Aorta (tissue), 5 donors: ENCODE measurements at places on chromosomes 5 and 9. TPM values are rescaled to one million over a fixed set of nuclear protein-coding genes. Genes with fewer than 3 reads are reported as not detected.
A peak's percentile ranks its signal among the peaks of the same experiment; 100 is the strongest.

ANKRD34B gene
- polyA plus RNA-seq = not detected

FAM221B gene
- polyA plus RNA-seq = not detected

DNA sequence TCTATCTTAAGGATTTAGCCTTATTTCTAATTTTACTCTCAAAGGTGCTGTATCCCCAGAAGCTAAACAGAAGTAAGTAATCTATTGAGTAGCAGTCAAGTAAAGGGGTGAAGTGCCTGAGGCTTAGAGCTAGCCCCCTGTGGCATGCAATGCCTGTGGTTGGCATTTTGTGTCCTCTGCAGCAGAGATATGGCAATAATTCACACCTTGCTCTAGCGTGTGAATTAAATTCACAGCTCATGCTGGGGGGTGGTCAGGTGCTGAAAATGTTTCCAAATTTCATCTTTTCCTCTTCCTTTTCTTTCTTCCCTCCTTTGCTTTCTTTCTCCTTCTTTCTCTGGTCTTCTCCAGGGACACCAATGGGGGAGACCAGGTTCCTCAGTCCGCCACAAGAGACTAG is 262.1 kb downstream of the GABRB2 start:
- DNase-seq = no peak

GRCh38 chr5:51495672-51496071 is 112.4 kb downstream of the ISL1 start:
- no peak for DNase-seq

DNA sequence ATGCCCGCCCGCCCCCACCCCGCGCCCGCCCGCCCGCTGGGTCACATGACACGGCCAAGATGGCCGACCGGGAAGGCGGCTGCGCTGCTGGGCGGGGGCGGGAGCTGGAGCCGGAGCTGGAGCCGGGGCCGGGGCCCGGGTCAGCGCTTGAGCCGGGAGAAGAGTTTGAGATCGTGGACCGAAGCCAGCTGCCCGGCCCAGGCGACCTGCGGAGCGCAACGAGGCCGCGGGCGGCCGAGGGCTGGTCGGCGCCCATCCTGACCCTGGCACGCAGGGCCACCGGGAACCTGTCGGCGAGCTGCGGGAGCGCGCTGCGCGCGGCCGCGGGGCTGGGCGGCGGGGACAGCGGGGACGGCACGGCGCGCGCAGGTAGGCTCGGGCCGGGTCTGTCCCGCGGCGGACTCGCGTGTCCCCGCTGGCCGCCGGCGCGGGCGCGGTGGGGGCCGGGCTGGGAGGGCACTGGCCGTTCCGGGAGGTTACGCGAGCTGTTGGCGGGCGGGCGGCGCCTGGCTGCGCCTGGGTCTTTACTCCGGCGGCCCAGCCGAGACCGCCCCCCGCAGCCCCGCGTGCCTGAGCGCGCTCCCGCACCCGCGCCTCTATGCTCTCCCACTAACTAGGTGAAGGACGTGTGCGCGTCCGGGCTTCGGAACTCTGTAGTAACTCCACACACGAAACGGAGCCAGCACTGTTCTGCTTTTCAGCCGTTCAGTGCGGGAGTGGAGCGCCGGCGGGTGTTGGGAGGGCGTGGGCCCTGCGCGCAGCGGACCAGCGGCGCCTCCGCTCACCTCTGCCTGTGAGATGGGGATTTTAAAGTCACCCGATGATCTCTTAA is at the start of gene RUFY1:
TSS of gene RUFY1 (plus strand) at position 44 of the 832 bp plus-strand sequence. CDS start at position 60, 16 bp downstream.
- peak; percentile 88 for DNase-seq

DNA sequence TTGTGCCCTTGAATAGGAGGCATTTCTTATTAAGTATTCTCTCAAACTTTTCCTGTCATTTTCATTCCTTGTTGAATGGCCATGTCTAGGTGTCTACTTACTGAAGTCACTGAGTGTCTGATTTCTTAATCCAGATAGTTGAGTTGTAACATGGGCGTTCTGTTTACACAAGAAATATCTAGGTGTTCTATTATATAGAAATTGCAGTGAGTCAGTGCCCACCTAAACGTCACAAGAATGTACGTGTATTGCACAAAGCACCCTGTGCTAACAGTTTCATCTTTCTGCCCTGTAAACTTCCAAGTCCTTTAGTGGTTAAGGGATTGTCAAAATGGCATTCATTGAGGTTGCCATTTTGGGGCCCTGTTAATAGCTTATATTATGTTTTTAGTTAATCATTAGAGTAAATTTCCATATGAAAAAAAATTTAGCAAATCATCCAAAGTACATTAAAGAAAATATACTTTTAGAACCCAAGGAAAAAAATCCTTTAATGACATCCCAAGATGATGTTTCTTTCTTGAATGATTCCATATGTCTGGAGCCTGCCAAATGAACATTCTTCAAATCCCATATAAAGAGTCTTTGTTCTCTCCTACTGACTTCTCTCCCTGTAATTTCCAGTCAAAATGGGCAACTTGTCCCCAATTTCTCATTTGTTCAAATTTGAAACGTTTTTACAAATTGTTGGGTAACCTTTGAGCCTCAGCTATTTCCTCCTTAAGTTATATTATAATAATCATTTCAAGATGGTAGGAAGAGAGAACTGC is 114.2 kb downstream of the GOLPH3 start:
- DNase-seq = no peak

GRCh38 chr5:17882760-17883488 is 248.7 kb downstream of the TAF11L14 start:
- no peak for DNase-seq

- no peak for DNase-seq
These were observed 142.5 kb downstream of the SPATA31D1 start for GRCh38 chr9:82131072-82131471.

GRCh38 chr5:154411338-154411737 is 34.5 kb upstream of the SAP30L start:
- no peak for DNase-seq

GRCh38 chr9:107755246-107755645 is 265.7 kb upstream of the KLF4 start:
- no peak for DNase-seq

- DNase-seq = no peak
These were observed 187.2 kb upstream of the CDH10 start for GRCh38 chr5:24831989-24832388.

GRCh38 chr5:50889790-50890189 is 223.4 kb downstream of the PARP8 start:
- DNase-seq = no peak

DNA sequence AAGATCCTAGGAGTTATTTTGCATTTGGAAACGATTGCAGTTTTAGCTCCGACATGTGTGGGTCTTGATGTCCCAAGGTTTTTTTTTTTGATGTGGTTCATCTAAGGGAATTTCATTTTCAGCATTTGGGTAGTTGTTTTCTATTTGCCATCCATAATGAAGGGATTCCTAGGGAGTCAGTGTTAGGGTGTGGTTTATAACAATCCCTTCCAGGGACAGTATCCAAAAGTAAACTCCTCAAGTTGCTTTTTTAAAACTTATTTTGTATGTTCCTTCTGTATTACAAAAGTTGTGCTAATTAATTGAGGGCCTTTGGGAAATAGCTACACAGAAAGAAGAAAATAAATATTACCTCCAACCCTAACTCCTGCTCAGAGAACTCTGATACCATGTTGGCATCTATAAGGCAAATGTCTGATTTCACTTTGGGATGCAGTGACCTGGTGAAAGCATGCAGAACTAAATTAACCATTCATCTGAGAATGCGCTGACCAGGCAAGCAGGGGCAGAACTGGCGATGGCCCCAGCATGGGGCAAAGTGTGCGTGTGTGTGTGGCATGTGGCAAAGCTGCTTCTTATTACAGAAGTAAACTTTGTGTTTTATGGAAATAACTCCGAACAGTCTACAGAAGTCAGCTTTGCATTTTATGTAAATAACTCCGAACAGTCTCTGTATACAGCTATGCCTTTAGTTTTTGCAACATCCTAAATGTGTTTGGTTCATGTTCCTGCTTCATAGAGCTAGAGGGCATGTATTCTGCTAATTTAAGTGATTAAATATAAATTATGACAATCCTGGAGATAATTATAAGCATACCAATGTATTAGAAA is 237.2 kb downstream of the TRPM3 start:
- DNase-seq = no peak

- DNase-seq = no peak
These were observed 152.1 kb downstream of the CRB2 start for GRCh38 chr9:123508048-123508447.

- no peak for DNase-seq
These were observed 273.1 kb upstream of the HAPLN1 start for GRCh38 chr5:83993803-83994202.

DNA sequence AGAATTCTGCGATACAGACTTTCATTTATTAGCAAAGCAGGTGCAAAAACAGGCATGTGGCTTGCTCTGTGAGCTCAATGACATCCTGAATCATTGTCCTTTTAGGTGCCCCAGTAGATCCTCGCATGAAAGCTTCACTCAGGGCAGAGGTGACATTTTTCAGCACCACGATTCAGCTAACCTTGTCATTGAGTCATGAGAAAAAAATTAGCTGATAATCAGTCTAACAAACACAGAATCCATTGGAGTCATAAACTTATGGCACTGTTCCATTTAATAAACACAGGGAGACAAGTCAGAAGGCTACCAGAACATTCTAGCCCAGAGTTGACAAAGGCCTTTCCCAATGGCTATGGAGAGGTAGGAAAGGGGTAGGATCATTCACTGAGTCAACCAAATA is 104.8 kb upstream of the RAD23B start:
- no peak for DNase-seq

DNA sequence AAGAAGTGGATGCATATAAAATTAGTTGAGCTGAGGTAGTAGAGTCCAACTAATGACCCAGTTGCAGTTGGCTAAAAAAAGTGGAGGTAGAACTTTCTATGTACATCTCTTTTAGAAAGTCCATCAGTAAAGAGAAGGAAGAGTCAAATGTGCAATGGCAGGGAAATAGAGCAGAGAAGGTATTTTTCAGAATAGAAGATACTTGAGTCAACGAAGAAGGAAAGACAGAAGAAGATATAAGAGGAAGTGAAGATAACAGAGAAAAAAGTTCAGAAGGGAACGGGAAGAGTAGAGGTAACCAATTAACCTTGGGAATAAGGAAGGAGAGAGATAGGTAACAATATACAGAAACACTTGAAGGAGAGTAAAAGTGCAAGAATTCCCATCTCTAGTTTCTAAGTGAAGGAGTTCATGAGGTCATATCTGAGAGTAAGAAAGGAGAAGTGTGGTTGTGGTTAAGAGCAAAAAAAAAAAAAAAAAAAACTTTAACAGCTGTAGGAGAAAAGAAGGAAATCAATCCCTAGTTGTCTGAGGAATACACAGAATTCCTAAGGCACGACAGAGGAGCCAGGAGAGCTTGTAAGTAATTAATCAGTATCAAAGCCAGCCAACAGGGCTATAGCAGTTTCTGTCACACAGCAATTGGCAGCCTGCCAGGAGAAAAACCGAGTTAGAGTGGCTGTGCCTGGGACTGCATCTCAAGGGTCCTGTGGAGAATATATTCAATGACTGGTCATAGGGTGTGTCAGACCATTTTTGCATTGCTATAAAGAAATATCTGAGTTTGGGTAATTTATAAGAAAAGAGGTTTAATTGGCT is 61.0 kb downstream of the ARL15 start:
- DNase-seq = no peak

GRCh38 chr9:131310833-131311554 is 21.5 kb downstream of the PLPP7 start:
- no peak for DNase-seq

DNA sequence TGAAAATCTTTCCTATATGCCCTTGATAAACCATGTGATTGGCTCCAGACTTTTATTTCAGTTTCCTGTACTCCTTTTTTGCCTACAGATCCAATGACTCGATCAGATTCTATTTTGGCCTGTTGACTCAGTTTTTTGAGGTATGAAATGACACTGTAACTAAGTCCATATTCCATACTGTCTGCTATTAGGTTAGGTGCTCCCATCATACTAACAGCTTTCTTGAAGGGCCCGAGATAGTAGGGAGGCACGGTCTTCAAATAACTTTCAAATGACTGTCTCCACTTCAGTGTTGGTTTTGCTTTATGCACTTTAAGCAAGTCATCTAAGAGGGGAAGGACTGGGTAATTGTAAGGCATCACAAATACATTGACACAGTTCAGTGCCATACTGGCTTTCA is 295.4 kb upstream of the DAB2 start:
- no peak for DNase-seq

GRCh38 chr9:132740526-132741309 is 70.5 kb downstream of the GTF3C4 start:
- no peak for DNase-seq

DNA sequence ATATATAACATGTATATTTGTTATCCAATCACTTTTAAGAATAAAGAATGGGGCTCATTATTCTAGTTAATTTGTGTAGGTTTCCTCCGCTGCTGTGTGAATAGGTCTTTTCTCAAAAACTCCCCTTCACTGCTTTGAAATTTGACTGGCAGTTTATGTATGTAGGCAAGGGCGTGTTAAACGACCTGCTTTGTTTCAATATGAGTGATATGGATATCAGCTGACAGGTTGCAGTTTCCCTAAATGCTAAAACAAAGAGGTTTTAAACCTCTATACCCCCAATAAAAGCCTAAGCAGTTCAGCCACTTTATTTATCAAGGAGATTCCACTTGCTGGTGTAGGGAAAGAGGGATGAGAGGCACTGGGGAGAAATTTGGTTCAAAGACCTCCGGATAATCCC is 159.6 kb downstream of the TMEM167A start:
- no peak for DNase-seq

DNA sequence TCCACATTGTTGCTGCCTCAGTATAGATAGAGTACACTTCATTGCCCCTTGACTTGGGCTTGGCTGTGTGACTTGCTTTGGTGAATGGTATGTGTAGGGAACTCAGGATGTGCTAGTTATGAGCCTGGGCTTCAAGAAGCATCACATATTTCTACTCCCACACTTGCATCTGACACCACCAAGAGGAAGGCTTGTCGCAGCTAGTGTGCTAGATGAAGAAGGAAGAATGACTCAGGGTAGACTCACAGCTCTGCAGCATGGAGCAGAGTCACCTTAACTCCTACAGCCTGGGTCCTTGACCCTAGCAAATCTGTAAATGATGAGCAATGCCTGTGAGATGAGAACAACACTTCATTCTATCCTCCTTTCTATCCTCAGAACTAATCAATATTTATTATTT is 261.8 kb downstream of the ASTN2 start:
- no peak for DNase-seq

- no peak for DNase-seq
These were observed 9.6 kb downstream of the AIF1L start for GRCh38 chr9:131105952-131106351.

DNA sequence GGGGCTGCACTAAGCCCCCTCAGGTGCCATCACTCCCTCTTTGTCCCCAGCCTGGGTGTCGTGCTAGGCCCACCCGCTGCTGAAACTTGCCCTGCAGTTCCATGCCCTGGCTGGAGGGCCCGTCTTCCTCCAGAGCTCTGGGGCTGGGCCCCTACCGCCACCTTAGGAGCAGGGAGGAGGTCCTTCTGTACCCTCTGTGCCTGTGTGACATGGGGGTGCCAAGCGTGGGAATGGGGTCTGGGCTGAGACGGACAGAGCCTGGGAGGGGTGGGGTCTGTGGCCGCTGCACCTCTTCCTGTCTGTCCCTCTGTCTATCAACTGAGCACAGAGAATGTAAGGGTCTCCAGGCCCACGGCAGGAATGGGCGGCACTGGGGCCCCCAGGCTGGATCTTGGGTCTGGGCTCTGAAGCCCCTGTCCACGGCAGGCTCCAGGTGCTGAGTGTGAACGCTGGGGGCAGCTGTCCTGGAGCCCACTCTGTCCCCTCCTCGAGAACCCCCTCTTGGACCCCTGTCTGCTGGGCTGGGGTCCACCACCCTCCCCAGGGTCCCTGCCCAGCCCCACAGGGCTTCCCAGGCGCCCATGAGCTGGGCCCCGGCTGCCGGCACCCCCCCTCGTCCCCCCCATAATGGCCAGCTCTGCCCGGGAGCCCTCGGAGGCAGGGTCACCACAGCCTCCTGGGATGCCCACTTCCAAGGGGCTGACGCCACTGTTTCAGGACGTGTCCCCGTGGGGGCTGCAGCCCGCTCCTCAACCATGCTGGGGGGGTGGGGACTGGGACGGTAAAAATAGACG is 15.8 kb upstream of the NRARP start:
- DNase-seq = peak; percentile 71
